AG10803 (cell line): ENCODE measurements at places on chromosomes 12 and 14.

DNA sequence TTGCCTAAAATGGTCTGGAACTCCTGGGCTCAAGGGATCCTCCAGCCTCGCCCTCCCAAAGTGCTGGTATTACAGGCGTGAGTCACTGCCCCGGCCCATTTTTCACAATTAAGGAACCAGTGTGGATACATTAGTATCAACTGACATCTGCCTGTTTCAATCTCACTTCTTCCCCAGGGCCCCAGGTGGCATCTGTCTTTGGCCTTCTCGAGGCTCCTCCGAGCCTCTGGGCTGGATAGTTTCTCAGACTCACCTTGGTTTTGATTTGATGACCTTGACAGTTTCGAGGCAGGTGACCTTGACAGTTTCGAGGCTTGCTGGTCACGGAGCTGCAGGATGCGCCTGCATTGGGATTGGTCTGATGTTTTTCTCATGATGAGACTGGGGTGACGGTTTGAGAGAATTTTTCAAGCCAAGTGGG, 41.0 kb upstream of the NCOR2 start:
- no peak for DNase-seq

GRCh38 chr12:96623656-96624217, 134.4 kb downstream of the CFAP54 start:
- no peak for DNase-seq

DNA sequence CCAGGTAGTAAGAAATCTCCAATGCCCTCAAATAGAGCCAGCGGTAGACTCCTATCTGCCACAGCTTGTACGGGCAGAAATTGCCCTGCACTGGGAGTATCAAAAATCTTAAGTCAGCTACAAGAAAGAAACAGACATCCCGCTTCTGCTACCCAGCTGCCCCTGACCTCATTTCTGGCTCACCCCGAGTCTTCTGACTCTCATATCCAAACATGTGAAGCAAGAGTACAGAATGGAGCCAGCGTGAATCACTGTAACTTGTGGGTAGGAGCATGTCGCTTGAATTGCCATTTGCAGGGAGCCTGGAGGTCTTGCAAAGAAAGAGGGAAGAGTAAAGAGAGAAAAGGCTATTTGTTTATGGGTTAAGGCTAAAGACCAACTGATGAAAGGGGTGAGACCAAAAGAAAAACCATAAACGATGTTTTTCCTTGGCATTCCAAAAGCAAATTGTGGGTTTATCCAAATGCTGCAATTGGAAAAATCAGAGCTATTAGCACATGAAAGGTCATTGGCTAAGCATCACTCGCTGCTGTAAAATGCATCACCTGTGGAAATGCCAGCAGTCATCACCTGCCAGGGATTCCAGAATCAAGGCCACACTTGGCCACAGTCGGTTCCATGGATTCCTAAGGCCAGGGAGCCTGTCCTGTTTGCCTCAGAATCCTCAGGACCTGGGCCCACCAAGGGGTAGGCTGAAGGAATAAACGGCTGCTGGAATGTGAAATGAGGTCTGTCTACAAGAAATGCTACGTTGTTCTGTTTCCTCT, 86.6 kb downstream of the FOXN3 start:
- peak; percentile 90 for DNase-seq

- DNase-seq: peak; percentile 51
Observed at GRCh38 chr12:109266106-109266879, 42.8 kb downstream of the FOXN4 start.

DNA sequence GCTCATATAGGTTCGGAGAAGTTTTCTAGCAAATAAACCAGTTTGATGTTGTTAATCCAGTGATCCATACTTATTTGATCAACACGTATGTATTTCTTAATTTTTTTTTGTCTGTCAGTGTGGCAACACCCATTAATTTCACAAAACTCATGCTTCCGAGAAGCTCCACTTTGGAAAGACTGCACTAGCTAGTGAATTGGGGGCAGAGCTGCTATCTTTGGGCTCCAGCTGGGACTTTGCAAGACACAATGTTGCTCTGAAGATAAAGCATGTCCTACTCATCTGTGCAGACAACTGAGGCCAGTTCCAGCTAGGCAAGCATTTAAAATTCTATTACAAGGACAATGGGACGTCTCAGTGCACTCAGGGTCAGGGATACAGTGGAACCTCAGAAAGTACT, 298.4 kb downstream of the NUAK1 start:
- DNase-seq: no peak

- DNase-seq: no peak
Observed at GRCh38 chr12:6603095-6603567, 4.0 kb downstream of the CHD4 start.

DNA sequence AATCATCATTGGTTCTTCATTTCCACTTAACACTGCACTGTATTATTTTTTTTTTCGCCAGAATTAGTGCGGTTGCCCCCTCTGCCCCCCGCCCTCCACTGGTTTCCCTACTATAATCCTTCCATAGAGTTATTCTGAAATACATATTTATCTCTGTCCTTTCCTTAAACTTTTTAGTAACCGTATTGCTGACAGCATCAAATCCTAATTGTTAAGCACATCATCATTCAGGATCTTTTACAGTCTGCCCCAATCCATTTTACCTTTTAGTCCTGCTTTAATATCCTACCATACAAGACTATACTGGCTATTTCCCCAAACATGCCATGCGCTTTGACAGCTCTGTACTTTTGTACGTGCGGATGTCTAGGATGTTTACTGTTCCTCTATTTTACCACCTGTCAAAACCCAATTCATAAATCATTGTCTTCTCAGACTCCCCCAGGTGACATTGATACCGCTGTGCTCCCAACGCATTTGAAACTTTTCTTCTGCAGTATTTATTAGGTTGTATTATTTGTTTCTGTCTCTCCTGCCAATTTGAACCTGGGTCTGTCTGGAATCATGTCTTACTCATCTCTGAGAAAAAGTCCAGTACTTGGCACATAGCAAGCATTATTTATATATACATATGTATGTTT, 1.0 kb downstream of the FGFR1OP2 start:
- DNase-seq: no peak

- no peak for DNase-seq
Observed at GRCh38 chr12:6946033-6946919, 2.5 kb downstream of the C12orf57 start.

DNA sequence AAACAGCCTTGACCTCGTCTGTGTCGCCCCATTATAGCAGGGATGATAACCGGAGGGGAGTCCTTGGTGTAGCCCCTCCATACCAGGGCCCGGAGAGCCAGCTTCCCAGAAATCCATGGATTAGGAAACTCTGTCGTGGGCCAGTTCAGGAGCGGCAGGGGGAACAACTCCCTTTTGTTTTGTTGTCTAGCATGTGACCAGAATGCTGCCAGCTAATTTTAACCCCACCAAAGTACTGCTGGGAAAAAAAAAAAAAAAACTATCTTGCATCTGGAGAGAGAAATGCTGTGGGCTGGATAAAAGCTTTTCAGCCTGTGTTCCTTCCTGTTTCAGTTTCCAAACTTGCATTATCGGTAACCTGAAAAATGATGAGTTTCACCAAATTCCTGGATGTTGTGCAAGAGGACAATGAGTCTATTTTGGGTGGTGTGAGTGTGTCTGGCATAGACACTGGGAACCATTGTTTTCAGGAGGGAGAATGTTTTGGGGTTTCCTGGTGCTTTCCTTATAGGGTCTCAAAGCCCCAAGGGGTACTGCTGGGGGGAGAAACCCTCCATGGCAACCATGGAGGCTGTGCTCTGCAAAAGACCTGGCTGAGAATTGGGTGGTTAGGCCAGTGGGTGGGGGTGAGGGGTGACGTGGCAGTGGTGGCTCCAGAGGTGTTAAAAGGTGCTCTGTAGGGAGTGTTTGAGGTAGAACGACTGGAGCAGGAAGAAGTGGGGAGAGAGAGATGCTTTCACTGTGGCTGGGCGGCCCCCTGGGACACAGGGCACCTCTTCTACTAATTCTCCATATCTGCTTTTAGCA, 14.9 kb upstream of the IRF2BPL start:
- DNase-seq: peak; percentile 99

- DNase-seq: no peak
Observed at GRCh38 chr12:74586251-74586650, 48.6 kb downstream of the ATXN7L3B start.

- DNase-seq: peak; percentile 86
Observed at GRCh38 chr14:61516964-61517653, 178.2 kb upstream of the HIF1A start.

- no peak for DNase-seq
Observed at GRCh38 chr12:84856156-84856900, 56.3 kb downstream of the SLC6A15 start.

- DNase-seq: peak; percentile 99
Observed at GRCh38 chr12:24838531-24838950, 110.4 kb downstream of the BCAT1 start.

GRCh38 chr12:91219511-91219910, 36.9 kb upstream of the DCN start:
- DNase-seq: peak; percentile 74

- DNase-seq: peak; percentile 75
Observed at GRCh38 chr14:25049568-25050268, at the start of gene STXBP6. TSS of gene STXBP6 (minus strand) at chr14:25050147. CDS start at chr14:24974818, 75,329 bp downstream.

- no peak for DNase-seq
Observed at GRCh38 chr12:92418381-92418780, 272.7 kb upstream of the BTG1 start.

DNA sequence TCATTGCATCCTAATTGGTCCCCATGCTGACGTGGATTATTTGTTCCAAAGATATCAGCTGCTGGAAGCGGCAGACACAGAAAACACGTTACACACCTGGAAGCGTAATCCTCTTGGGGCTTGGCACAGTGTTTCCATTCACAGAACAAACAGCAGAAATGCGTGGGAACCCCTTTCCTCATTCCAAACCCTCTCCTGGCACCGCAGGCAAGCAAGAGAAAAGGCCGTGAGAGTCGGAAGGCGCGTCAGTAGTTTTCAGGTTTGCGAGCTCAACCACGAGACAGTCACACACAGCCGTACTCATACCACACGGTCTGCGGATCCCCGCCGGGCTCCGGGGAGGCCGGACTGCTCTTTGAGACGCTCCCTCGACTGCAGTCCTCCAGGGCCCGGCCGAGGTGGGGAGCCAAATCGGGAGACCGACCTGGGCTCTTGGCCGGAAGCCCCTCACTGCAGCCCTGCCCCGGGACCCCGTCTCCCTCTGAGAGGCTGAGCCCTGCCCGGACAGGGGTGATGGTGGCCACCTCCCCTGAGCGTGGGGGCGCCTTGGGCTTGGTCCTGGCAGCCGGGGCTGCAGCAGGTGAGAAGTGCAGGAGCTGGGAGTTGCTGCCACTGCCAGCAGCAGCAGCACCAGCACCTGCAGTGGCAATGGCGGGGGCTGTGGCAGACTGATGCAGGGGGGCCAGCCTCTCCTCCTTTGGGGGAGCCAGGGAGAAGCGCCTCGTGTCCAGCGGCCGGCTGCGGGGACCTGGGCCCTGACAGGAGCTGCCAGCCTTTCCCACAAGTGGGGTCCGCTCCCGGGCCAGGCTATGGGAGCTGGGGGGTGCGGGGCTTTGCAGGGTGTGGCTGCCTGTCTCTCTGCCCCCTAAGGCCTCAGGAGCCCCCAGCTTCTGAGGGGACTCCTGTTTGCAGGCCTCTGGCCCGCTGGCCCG, 28.1 kb upstream of the GPR68 start:
- no peak for DNase-seq

DNA sequence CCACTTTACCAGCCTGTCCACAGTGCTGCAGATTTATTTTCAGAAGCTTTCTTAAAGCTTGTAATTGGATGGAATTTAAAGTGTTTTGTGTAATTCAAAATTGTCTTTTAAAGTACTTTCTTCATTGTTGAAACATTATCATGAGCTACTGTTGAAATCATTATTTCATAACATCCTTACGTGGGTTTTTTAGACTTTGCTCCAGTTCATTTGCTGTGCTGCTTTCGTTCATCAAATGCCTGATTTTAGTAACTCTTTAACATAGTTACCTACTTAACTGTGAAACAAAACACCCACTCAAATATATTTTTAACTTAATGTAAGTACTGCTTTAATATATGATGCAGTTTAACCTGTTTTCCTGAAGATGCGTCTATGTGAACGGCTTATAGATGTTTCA, 47.5 kb downstream of the PIWIL1 start:
- no peak for DNase-seq

- DNase-seq: no peak
Observed at GRCh38 chr12:123840765-123841425, 78.8 kb downstream of the DNAH10 start.

DNA sequence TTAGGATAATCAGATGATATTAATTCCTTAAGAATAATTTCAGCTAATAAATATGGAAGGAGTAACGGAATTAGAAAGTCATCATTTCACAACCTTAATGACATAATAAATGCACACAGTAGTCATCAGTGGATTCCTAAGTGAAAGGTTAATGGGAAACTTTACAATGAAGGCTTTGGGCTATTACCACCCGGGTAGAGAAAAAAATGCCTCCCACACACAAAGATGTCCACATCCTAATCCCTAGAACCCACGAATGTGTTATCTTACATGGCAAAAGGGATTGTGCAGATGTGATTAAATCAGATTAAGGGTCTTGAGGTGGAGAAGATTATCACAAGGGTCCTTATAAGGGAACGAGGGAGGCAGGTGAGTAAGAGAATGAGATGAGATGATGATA, 5.6 kb downstream of the TMED10 start:
- no peak for DNase-seq

DNA sequence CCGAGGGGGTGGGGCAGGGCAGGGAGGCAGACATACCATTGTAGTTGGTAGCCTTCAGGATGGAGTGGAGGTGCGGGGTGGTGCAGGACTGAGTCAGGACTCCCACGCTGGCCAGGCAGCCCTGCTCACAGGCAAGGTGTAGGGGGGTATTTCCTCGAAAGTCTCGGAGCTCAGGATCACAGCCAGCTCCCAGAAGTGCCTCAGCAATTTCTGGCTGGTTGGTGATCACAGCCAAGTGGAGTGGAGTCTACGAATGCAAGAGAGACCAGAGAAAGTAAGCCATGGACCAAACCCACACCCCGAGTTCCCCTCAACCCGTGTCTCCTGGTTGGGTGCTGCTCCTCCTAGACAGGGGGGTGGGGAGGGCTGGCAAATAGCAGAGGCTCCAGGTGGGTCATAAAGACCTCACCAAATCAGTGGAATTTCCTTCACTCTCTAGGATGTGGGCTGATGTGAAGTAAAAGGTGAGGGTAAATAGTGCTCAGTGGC, 1.4 kb downstream of the NFKBIA start:
- no peak for DNase-seq

GRCh38 chr14:55212634-55213033, 21.2 kb upstream of the DLGAP5 start:
- DNase-seq: no peak

GRCh38 chr14:102699416-102700110, 77.7 kb upstream of the TRAF3 start:
- DNase-seq: no peak

DNA sequence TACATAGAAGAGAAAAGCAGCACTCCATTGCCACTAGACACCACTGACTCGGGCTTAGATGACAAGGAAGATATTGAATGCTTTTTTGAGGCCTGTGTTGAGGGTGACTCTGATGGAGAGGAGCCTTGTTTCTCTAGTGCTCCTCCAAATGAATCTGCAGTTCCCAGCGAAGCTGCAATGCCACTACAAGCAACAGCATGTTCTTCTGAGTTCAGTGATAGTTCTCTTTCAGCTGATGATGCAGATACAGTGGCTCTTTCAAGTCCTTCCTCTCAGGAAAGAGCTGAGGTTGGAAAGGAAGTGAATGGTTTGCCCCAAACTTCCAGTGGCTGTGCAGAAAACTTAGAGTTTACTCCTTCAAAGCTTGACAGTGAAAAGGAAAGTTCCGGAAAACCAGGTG, 114.5 kb upstream of the NPAS3 start:
- DNase-seq: no peak
